ENCODE measurements at places on chromosomes 11 and 22.

DNA sequence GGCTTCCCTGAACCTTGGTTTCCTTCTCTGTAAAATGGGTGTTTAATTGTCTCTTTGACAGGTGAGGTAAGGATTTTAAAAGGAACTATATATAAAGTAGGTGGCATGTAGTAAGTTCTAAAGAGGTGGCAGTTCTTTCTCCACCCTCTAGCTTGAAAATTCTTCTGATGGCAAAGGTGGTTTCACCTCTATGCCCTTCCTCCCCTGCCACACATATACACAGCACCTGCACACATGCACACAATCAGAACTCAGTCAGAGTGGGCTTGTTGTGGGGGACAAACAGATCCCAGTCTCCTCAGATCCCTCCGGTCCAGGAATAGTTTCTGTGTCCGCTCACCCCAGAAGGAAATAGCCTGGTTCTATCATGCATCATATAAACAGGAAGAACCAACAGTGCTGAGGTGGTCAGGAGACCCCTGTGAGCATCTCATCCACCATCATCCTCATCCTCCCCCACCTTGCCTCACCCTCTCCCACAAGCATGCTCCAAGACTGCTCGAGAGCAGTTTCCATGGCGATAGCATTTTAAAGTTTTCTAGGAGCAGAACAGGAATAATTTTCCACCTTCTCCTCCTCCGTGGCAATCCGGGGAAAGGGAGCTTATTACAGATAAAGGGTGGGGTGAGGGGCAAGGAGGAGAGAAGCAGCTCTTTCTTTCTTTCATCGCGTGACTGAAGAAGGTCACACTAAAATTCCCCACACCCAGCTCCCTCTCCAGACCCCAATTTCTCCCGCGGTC is 123.6 kb downstream of the CHST1 start:
- no peak for DNase-seq

GRCh38 chr11:62427630-62428233 is 8.9 kb downstream of the SCGB1A1 start:
- no peak for DNase-seq

DNA sequence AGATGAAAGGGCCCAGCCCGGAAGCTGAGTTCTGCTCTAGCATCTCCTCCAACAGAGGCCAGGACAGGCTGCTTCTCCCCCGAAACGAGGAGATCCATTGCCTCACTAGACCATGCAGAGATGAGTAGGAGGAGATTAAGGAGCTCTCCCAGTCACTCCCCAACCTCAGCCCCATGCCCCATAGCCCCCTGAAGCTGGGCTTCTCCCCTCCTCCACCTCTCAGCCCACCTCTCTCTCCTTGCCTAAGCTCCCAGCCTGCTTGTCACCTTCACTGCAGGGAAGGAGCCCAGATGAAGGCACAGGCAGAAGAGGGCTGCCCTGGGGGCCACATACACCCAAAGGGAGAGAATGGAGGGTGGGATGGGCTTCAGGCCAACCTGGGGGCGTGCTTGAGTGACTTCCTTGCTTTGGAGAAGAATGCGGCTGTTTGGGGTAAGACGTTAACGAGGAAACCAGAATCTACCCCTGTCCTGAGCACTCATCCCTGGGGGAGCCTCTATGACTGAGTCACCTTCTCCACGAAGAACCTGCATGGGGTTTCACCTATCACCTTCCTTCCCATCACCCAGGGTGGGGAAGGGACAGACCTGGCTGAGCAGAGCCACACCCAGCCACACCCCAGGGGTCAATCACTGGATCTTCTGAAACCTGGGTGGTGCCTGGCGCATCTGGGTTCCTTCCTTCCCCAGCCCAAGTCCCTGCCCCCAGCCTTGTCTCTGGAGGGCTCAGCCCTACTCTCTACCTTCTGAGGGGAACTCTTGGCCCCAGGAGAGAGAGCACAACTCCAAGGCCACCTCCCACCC is 11.6 kb upstream of the GNAZ start:
- DNase-seq = no peak

- DNase-seq = peak; percentile 45
These were observed 7.5 kb downstream of the TSPAN4 start for GRCh38 chr11:849951-850774.

GRCh38 chr22:50305923-50306566 is 1.4 kb downstream of the PLXNB2 start:
- DNase-seq = peak; percentile 52

DNA sequence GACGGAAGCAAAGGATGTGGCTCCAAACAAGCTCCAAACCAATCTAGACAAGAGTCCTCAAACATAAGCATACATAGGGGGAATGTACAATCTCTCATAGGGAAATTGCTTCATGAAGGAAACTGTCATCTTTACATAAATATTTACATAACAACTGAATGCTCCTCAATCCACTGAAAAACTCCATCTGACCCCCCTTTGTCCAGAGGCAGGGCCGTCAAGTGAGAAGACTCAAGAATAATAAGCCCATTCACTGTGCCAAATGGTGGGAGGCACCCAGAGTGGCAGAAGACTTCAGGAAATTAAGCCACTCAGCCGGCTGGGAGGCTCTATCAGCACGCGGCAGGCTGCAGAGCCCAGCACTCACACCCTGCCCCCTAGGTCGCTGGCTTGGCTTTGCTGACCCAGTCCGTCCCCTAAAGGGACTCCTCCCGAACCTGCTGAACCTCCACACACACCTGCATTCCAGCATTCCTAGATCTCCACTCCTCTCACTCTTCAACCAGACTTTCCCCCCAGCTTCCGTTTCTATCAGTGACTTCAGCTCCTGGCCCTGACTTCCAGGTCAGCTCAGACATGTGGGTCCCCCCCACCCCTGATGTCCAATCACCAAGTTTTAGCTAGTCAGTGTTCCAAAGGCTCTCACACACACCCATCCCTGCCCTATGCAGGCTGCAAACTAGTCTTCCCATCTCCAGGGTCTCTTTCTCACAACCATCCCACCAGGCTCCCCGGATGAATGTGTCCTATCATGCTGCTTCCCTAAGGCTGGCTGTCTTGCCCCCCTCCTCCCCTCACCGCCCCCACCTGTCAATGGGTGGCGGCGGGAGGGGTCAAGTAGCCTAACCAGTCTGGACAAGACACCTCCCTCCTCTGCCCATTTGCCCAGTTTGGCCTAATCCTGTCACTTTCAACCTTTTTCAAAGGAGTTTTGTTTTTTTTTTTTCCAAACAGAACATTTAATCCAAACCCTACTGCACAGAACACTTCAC is 11.3 kb downstream of the VPS37C start:
- no peak for DNase-seq

DNA sequence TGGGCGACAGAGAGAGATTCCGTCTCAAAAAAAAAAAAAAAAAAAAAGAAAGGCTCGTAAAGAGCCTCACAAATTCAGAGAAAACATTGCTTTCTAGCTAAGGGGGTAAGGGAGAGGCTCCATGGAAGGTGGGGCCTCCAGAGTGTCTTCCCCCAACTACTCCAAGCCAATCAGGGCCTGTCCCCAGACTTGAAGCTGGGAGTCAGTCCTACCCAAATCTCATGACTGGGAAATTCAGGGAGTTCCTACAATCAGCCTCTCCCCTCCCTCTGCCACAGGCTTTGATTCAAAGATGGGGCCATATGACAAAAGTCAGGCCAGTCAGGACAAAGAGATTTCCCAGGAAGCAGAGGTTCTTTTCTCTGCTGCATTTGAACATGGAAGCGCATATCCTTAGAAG is 63.0 kb upstream of the NUP160 start:
- DNase-seq = no peak

GRCh38 chr11:11923828-11924227 is 82.1 kb downstream of the USP47 start:
- DNase-seq = no peak

DNA sequence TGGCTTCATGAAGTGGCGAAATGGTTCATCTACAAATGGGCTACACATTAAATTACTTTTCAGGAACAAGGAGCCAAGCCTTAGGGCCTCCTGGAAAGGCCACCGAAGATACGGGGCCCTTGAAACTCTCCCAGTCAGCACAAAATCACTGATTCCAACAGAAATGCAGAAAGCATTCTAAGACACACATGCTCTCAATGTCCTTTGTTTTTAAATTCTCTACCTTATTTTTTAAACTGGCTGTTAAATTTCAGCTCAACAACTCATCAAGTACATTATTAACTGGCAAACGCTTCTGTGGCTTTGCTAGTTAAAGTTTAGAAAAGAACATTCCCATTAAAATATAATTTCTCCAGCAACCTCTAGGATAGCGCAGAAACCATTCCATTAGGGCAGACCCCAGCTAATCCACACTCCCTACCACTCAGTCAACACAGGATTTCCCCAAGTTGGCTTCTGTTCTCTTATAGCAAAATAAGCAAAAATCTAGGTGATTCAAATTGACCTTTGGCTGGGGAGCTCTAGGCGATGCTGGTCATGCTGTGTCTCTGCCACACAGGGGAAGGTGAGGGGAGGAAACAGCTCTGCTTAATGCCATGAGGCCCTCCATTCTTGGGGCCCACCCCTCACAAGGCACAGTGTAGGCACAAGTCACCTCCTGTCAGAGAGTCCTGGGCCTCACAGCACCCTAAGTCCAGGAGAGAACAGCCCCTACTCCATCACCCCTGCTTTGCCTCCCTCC is 47.1 kb downstream of the PLEKHA7 start:
- no peak for DNase-seq

GRCh38 chr11:624705-625635 is at the start of gene CDHR5:
CDHR5 (minus strand) TSS chr11:624955; CDS start chr11:624902, 53 bp downstream.
- DNase-seq = no peak

- DNase-seq = no peak
These were observed 204.0 kb downstream of the TBC1D22A start for GRCh38 chr22:46966495-46966845.

DNA sequence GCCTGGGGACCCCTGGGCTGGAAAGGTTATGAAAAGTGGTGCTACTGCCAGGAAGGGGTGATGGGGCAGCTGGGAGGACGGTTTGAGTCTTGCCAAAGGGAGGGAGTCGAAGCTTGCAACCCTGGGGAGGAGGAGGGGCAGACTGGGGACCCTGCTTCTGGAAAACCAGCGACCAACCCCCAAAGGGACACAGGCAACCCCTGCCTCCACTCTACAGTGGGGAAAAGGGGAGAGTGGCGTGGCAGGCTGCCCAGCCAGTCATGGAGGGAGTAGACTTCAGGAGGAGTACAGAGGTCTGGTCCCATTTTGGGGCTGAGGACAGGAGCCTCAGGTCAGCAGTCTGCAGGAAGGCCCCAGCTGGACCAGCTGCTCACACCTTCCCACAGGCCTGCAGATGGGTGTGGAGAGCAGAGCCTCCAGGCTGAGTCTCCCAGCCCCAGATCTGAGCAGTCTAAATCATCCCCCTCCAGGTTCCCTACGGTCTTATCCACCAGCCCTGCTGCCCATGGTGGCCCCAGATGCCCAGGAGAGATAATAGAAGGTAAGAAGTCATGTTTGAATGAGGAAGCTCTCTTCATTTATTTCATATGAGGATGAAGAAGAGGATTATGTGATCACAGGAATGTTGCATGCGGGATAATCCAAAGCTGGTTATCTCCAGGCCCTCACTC is 3.3 kb downstream of the DDT start:
- DNase-seq = no peak

DNA sequence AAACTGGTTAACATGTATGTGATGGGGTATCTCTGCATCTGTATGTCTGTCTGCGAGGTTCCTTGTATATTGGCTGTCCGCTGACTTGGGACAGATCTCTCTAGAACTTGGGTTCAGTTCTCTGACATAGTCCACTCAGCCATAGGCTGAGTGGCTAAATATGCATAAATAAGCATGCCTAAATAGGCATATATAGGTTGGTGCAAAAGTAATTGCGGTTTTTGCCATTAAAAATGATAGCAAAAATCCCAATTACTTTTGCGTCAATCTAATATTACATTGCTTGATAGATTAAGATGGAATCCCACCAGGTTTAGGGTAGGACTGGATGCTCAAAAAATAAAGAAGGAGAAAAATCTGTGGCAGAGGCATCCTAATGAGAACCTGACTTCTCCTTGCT is 8.8 kb downstream of the LRRC55 start:
- no peak for DNase-seq

- no peak for DNase-seq
These were observed 15.2 kb downstream of the MIF start for GRCh38 chr22:23909296-23909898.

GRCh38 chr11:112811783-112812182 is 149.4 kb upstream of the NCAM1 start:
- DNase-seq = no peak

- DNase-seq = no peak
These were observed 1110.4 kb upstream of the CCDC90B start for GRCh38 chr11:84396521-84396920.

DNA sequence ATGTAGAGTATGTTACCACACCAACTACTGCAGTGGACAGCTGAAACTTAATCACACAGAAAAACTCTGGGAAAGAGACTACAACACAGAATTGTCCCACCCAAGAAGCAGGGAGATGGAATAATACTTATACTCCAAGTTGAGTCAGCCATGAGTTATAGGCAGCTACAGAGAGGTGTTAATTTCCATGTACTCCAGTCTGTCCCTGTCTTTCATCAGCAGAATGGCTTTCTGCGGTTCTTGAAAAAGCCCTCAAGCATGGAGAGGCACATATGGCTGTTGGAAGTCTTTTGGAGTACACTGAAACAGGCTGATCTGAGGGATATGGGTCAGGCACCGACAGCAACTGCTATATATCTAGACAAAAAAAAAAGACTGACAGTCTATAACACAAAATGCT is 219.5 kb downstream of the DLG2 start:
- DNase-seq = no peak

GRCh38 chr22:23058063-23058462 is 12.3 kb upstream of the GNAZ start:
- DNase-seq = no peak

GRCh38 chr11:15101072-15101709 is 13.5 kb upstream of the INSC start:
- peak; percentile 48 for DNase-seq

DNA sequence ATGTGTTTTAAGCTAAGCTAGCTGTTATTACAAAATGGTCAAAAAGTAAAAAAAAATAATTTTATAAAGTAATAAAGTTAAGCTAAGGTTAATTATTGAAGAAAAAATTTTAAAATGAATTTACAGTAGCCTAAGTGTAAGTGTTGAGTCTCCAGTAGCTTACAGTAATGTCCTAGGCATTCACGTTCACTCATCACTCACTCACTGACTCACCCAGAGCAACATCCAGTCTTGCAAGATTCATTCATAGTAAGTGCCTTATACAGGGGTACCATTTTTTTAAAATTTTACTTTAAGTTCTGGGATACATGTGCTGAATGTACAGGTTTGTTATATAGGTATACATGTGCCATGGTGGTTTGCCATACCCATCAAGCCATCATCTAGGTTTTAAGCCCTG is 11.6 kb upstream of the OOSP4B start:
- no peak for DNase-seq

- DNase-seq = no peak
These were observed 138.1 kb downstream of the SHANK2 start for GRCh38 chr11:71114124-71114851.

Measured in germinal center (tissue), 1 donor.